ENCODE measurements at places on chromosomes 7 and 10. TPM values are rescaled to one million over a fixed set of nuclear protein-coding genes. Genes with fewer than 3 reads are reported as not detected.

- H3K4me1 ChIP-seq: no peaks in the 10 kb centered on the region
- no peaks in the 10 kb centered on the region for H3K36me3 ChIP-seq
- H3K27ac ChIP-seq: no peak overlapping the region
- no peak for DNase-seq
Observed at GRCh38 chr10:106508950-106509349, 655.6 kb downstream of the SORCS1 start.

DNA sequence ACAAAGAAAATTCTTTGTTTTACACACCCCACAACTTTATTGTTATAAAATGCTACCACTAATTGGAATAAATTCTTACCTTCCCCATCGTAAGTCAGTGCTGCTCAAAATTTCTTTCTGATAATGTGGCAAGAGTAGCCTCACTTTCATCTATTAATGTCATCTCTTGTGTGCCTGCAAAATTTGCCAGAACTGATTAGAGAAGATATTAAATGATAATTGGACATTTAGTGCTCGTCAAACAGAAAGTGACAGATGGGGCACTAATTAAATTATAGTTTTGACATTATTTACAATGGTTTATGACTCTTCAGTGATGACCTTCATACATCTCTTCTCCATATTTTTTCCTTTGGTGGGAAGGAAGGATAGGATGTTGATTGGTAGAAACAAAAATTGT lies 690.9 kb downstream of the NXPH1 start:
- no peaks in the 10 kb centered on the region for H3K4me1 ChIP-seq
- H3K27ac ChIP-seq: no peak overlapping the region
- H3K36me3 ChIP-seq: no peaks in the 10 kb centered on the region
- H3K27me3 ChIP-seq: no peaks in the 10 kb centered on the region

GRCh38 chr10:124604214-124605000 lies 139.8 kb downstream of the FAM53B start:
- H3K36me3 ChIP-seq: no peaks in the 10 kb centered on the region
- DNase-seq: peak; percentile 23
- peak overlapping the region; percentile 63 for H3K27ac ChIP-seq
- H3K4me1 ChIP-seq: peaks cover 88% of the 10 kb centered on the region
- H3K4me3 ChIP-seq: peak overlapping the region; percentile 19
- H3K27me3 ChIP-seq: no peaks in the 10 kb centered on the region

DNA sequence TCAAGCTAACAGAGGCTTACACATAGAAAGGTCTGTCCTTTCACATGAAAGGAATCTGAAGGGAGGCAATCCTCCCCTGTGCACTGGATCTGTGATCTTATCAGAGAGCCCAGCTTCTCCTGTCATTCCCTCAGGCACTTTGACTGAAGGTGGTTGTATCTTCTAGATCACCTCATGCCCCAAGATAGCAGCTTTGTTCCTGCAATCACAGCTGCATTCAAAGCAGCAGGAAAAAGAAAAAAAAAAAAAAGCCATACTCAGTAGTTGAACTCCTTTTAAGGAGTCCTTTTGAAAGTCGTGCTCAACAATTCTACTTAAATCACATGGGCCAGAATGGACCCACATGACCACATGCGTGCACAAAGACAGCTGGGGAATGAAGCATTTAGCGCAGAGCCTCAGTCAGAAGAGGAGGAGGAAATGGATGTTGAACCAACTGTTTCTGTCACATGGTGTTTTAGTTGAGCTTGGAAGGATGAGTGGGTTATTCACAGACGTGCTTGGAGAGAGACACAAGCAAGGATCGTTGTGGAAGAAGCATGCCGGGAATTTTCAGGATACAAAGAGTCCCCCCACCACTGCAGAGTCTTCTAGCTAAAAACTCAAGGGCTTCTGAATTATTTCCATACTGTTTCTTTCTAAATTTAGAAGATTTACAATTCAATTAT lies 13.0 kb upstream of the PFKP start:
- H3K4me3 ChIP-seq: no peak overlapping the region
- no peaks in the 10 kb centered on the region for H3K36me3 ChIP-seq

- H3K36me3 ChIP-seq: peaks cover 50% of the 10 kb centered on the region
- H3K27me3 ChIP-seq: no peaks in the 10 kb centered on the region
- H3K27ac ChIP-seq: no peak overlapping the region
Observed at GRCh38 chr10:3090914-3091787, 23.8 kb downstream of the PFKP start.

- DNase-seq: no peak
- H3K36me3 ChIP-seq: no peaks in the 10 kb centered on the region
- no peaks in the 10 kb centered on the region for H3K4me1 ChIP-seq
- no peaks in the 10 kb centered on the region for H3K27me3 ChIP-seq
- no peak overlapping the region for H3K27ac ChIP-seq
- no peak overlapping the region for H3K4me3 ChIP-seq
Observed at GRCh38 chr7:45514944-45515343, 59.2 kb upstream of the ADCY1 start.

Gene CRTAC1
- total RNA-seq: not detected

DNA sequence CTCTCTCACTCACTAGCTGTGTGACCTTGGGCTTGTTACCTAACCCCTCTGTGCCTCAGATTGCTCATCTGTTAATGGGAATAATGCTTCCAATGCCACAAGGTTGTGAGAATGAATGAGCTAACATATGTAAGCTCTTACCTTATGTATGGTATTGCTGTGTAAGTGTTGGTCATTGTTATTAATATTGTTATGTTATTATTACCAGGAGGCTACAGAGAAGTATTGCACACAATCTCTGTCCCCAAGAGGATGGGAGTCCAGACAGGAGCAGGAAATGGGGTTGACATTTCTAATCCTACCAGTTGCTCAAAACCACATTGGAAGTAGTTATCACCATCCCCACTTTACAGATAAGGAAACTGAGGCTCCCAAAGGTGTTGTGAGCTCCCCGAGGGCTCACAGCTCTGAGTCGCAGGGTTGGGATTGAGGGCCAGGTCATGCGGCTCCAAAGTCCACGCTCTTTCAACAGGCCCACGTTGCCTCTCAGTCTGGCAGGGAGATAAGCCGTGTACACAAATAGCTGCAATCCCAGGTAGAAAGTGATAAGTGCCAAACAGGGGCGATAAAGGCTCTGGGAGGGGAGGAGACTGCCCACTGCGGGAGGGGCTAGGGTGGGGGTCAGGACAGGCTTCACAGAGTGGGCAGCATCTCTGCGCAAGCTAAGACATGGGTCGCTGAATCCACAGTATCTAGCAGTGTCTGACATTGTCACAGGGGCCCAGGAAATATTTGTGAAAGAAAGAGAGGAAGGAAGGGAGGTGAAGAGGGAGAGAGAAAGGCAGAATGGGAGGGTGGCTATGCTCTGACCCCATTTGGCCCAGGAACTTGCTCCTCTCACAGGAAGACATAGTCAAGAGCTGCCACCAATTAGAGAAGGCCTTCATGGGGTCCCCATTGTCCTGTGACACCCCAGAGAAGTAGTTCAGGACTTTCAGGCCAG lies 9.6 kb upstream of the ZMIZ1 start:
- H3K4me1 ChIP-seq: peaks cover 3% of the 10 kb centered on the region
- DNase-seq: no peak
- H3K27ac ChIP-seq: no peak overlapping the region
- H3K27me3 ChIP-seq: peaks cover 21% of the 10 kb centered on the region

- no peak for DNase-seq
- H3K36me3 ChIP-seq: no peaks in the 10 kb centered on the region
- H3K27me3 ChIP-seq: peaks cover 50% of the 10 kb centered on the region
- H3K4me3 ChIP-seq: peak overlapping the region; percentile 25
Observed at GRCh38 chr10:101773923-101774588, 1.9 kb downstream of the FGF8 start.

DNA sequence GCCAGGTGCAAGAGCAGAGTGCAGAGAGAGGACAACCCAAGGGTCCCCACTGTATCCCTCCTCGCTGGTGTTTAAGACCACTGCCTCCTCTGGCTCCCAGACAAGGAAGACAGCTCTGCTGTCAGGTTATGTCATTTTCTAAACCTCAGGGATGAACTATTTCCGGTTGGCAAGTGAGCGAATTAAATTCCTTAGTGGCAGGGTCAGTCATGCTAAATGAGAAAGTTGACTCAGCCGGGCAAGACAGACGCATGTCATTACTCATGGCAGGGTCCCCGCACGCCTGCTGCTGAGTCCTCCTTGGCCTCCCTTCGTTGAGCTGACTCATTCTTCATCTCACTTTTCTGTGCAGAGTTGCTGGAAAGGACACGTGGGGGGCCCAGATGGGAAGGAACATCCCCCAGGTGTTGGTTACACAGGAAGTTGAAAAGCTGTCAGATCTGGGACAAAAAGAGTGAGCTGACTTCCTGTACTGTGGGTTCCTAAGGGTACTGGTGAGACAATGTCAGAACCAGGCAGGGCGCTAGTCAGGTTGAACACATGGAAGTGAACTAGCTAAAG lies 47.1 kb upstream of the UCN3 start:
- H3K36me3 ChIP-seq: no peaks in the 10 kb centered on the region
- no peak overlapping the region for H3K4me3 ChIP-seq
- no peaks in the 10 kb centered on the region for H3K27me3 ChIP-seq
- DNase-seq: no peak

DNA sequence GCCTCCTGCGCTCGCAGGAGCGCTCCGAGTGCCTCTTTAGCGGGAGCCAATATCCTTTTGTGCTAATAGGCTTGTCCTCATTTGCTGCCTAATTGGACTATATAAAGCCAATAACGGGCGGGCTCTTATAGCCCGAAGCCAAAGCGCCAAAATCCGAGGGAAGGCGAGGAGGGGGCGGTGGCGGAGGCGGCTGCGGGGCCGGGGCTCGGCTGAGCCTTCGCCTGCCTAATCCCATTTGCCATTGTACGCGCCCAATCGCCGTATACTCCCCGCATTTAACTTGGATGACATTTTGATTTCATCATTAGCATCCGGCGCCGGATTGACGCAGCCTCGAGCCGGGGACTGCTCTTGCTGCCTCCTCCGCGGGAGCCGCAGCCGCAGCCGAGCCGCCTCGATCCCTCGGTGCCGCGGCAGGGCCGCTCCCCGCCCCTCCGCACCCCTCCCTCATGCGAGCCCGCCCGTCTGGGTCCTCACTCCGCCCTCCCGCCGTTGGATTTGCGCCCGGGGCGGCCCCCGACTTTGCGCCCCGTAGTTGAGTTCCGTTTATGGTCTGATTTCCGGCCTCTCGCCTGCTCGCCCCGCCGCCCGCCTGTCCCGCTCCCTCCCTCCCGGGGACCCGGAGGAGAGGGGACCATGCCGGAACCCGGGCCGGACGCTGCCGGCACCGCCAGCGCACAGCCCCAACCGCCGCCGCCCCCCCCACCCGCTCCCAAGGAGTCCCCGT lies at the start of gene HMX3:
HMX3 (plus strand) TSS at position 556 of the 727 bp plus-strand sequence; CDS start at position 637, 81 bp downstream.
- H3K36me3 ChIP-seq: peaks cover 1% of the 10 kb centered on the region
- H3K4me1 ChIP-seq: peaks cover 36% of the 10 kb centered on the region
- H3K27ac ChIP-seq: peak within 1 kb of the TSS; percentile 73
- peak; percentile 45 for DNase-seq

Gene SNX13
- 46.5 TPM for total RNA-seq

- H3K4me3 ChIP-seq: peak overlapping the region; percentile 61
- no peaks in the 10 kb centered on the region for H3K27me3 ChIP-seq
- peak; percentile 57 for DNase-seq
- peaks cover 3% of the 10 kb centered on the region for H3K36me3 ChIP-seq
- H3K4me1 ChIP-seq: peaks cover 28% of the 10 kb centered on the region
- H3K27ac ChIP-seq: peak overlapping the region; percentile 81
Observed at GRCh38 chr7:102061981-102062390, 224.7 kb upstream of the SH2B2 start.

DNA sequence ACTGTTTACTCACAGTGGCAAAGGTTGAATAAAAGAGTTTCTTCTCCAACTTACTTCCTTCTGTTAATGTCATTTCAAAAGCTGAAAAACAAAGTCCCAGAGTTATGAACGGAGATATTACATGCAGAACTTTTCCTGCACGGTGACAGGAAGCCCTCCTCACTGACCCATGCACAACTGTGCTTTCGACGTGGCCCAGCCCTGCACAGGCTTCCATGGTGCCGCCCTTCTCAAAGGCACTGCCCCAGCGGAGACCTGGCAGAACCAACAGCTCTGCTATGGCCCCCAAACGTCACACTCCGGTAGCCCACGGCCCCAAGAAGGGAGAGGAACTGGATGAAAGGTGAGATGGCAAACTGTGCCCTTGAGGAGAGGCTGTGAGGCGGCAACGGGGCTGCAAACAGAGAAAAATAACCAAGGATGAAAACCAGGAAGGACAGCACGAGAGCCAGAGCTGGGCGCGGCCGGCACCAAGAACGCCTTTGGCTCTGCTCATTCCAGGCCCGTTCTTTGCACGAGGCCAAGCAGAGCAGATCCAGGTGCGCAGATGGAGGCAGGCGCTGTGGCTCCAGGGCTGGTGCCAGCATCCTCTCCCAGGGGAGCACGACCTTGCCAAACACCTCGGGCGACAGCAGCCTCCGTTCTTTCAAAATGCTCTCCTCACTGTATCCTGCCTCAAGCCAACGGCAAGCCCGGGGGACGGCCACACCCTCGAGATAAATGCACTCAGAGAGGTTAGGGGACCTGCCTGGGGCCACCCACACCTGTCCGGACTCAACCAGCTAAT lies 7.0 kb upstream of the FUOM start:
- H3K27ac ChIP-seq: no peak overlapping the region
- H3K4me3 ChIP-seq: no peak overlapping the region
- peaks cover 24% of the 10 kb centered on the region for H3K4me1 ChIP-seq
- DNase-seq: no peak
- H3K27me3 ChIP-seq: no peaks in the 10 kb centered on the region

GRCh38 chr10:130767116-130767730 lies 544.3 kb downstream of the TCERG1L start:
- H3K27me3 ChIP-seq: no peaks in the 10 kb centered on the region
- H3K4me3 ChIP-seq: no peak overlapping the region
- H3K4me1 ChIP-seq: no peaks in the 10 kb centered on the region
- DNase-seq: no peak
- no peaks in the 10 kb centered on the region for H3K36me3 ChIP-seq

Gene GNGT1
- not detected for total RNA-seq

GRCh38 chr7:55569797-55570196 lies 2.5 kb downstream of the VOPP1 start:
- peak overlapping the region; percentile 97 for H3K4me3 ChIP-seq
- H3K27ac ChIP-seq: peak overlapping the region; percentile 93
- H3K36me3 ChIP-seq: peaks cover 60% of the 10 kb centered on the region
- no peaks in the 10 kb centered on the region for H3K27me3 ChIP-seq
- peaks cover 76% of the 10 kb centered on the region for H3K4me1 ChIP-seq

DNA sequence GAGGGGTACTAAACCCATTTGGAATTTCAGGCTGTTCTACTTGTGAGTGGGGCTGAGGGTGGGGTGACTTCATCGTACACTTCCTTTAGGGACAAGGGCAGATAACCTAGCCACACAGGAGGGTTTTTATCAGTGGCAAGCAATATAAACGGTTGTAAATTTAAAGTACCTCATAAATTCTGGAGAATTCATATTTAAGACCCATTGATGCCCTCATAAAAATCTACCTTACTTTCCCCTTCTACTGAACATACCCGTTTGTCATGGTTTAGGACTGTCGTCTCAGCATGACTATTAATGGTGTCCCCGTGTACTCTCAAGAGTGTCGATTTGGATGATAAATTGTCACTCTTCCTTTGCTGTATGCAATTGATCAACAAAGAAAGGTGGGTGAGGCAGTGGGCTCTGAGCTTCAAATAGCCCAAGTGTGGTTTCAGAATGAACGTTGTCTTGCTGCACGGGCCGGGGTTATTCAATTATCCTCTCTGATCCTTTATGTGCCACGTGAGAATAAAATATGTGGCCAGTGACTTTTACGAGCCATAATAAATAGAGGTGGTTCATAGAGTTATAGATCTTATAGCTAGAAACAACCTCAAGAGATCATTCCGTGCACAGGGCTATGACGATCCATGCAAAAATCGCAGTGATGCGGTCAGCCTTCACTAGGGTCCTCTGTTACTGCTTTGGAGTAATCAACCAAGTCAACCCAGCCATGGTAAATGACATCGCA lies 82.2 kb downstream of the FAM107B start:
- H3K36me3 ChIP-seq: no peaks in the 10 kb centered on the region
- H3K4me3 ChIP-seq: no peak overlapping the region
- H3K27me3 ChIP-seq: no peaks in the 10 kb centered on the region
- no peak overlapping the region for H3K27ac ChIP-seq
- no peak for DNase-seq
- H3K4me1 ChIP-seq: peaks cover 3% of the 10 kb centered on the region

Gene FAM24B
- 7.3 TPM for total RNA-seq

All from activated B cell treated with CpG ODN at 0.5 μM for 24 hours (primary cell).